ENCODE measurements at places on chromosomes 1 and 21.

- no peak for DNase-seq
Measured at GRCh38 chr1:108767115-108767514, 20.6 kb downstream of the STXBP3 start.

DNA sequence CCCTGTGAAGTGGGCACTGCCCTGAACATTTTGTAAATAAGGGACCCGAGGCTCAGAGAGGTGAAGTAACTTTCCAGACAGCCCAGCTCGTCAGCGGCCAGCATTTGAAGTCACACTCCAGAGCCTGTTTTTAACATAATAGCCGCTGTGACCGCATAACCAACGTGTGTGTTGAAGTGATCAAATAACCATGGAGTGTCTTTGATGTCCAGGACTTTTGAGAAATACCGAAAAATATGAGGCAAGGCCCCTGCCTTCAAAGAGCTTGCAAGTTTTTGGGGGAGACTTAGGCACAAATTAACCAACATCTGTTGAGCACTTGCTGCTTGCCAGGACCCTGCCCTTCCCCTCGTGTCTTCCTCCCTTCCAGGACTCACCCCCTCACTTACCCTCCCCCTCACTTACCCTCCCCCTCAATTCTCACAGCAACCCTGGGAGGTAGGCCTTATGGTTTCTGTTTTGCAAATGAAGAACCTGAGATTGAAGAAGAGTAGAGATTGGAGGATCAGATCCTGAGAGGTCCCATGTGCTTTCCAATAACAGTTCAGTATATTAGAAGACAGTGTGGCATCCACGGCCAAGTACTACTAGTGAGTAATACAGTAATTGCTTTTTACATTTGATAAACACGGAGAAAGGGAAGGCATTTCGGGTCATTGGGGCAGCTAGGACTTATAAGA, 1.3 kb upstream of the SLC16A1 start:
- peak; percentile 46 for DNase-seq

DNA sequence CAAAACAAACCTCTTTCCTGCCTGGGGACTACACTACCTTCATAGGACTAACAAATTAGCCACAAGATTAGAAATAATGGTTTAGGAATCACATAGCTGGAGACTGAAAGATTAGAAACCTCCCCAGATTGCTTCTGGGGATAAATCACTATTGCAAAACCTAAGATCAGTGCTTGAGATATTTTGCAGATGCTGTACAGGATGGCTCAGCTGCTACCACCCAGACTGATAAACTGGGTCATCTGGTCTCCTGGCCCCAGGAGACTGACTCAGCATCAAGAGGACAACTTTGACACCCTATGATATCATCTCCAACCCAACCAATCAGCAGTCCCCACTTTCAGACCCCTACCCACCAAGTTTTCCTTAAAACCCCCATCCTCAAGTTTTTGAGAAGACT, 137.0 kb downstream of the LRRC53 start:
- no peak for DNase-seq

- DNase-seq = no peak
Measured at GRCh38 chr21:29194342-29194741, 63.9 kb downstream of the MAP3K7CL start.

DNA sequence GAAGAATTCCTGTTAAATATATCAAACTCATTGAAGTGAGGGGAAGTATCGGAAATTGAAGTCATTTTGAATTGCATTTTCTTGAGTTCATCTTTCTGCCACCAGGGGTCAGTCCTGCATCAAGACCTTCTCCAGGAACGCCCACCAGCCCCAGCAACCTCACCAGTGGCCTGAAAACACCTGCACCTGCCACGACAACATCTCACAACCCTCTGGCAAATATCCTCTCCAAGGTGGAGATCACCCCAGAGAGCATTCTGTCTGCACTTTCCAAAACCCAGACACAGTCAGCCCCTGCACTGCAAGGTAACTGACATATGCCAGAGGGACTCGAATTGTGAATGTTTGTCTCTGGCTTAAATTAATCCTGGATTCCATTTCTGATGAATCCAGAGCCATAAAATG, 22.8 kb upstream of the TARS2 start:
- DNase-seq = peak; percentile 60

GRCh38 chr1:222010306-222010705, 268.4 kb upstream of the DUSP10 start:
- DNase-seq = no peak

- no peak for DNase-seq
Measured at GRCh38 chr1:239954836-239955235, 136.8 kb upstream of the FMN2 start.

GRCh38 chr1:51648180-51649109, 31.6 kb downstream of the OSBPL9 start:
- DNase-seq = no peak

DNA sequence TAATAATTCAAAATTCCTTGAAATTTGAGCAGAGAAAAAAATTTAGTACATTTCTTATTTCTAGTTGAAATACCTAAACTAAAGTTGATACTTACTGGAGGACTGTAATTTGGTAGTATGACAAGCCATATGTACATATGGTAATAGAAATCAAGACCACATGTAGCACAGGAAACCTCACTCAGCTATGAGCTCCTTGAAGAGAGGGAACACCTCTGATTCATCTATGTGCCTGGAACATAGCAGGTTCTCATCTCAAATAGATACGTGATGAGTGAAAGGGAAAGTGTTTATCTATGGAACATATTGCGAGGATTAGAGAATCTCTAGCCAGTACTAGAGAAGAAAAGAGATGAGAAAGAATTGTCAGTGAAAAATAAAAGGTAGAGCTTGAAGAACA, 47.9 kb upstream of the GNG4 start:
- no peak for DNase-seq

GRCh38 chr1:248906753-248907661, 972 bp downstream of the PGBD2 start:
- no peak for DNase-seq

DNA sequence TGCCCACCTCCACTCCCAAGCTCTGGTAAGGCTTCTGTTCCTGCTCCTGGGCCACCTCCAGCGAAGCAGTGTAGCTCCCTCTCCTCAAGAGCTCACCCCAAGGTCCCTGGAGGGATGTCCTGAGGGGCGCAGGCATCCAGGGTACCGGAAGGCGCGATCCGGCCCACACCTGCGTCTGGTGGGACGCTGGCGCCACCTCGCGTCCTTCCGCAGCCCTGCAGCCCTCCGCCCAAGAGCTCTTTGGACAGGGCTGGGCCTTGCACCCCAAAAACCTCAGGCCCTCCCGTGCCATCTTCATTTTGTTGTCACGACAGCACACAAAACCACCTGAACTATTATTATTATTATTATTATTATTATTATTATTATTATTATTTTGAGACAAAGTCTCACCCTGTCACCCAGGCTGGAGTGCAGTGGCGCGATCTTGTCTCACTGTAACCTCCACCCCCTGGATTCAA, 49.2 kb upstream of the PAX7 start:
- peak; percentile 74 for DNase-seq

DNA sequence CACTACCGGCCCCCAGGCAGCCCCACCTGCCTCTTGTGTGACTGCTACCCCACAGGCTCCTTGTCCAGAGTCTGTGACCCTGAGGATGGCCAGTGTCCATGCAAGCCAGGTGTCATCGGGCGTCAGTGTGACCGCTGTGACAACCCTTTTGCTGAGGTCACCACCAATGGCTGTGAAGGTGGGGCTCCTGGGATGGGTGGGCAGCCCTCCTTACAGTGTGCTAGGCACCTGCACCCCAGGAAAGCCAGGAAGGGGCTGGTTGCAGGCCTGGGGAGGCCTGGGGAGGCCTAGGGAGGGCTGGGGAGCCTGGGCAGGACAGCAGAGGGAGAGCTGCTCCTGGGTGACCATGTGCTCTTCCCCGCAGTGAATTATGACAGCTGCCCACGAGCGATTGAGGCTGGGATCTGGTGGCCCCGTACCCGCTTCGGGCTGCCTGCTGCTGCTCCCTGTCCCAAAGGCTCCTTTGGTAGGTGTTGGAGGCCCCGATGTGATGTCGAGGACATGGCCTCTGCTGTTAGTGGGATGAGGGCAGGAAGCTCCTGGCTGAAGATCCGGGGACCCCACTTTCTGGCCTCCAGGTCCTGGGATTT, 16.5 kb downstream of the CELSR2 start:
- DNase-seq = no peak

GRCh38 chr1:31931593-31932225, 6.5 kb downstream of the PTP4A2 start:
- no peak for DNase-seq

GRCh38 chr1:2585318-2586092, 1.1 kb upstream of the PRXL2B start:
- peak; percentile 81 for DNase-seq

DNA sequence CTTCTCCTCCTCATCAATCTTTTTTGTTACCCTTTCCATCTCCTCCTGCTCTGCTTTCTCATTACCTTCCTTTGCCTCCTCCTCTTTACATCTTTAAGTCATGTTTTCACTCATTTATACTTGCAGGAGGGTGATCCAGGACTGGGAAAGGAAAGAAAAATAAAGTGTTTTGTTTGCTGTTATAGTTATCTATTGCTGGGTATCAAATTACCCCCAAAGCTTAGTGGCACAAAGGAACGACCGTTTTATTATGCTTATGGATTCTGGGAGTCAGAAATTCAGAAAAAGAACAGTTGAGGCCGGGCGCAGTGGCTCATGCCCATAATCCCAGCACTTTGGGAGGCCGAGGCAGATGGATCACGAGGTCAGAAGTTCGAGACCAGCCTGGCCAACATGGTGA, 12.5 kb upstream of the AGO4 start:
- no peak for DNase-seq

- DNase-seq = no peak
Measured at GRCh38 chr1:63868268-63868781, 94.5 kb downstream of the ROR1 start.

DNA sequence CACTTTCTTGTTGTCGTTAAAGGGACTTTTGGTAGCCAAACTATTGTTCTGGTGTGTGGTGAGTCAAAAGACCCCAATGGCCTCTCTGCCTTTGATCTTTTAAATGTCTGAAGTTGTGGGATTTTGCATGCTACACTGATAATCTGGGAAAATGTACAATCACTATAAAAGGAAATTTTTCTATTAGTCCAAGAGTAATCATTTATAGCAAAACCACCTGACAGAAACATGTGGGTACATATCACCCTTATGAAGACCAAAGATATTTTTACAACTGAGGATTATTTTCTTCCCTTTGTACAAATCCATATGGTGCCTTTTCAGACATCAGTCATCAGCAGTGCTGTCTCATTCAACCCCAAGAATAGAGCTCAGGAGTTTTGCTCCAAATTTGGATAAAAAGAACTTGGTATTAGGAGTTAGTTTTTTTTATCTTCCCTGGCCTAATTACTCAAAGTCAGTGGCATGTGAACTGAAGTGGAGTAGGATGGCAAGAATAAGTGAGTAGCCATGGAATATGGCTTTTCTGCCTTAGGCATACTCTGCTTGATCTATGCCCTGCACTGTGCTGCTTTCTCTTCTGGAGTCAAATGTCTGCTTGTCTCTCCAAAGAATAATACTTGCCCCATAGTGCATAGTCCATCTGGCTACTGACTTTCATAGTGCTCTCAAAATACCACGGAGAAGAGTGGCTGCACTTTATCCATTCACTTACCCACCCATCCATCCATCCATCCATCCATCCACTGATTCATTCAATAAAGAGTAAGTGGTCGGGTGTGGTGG, 13.5 kb downstream of the GREM2 start:
- no peak for DNase-seq

GRCh38 chr1:174156437-174156836, 2.9 kb upstream of the RABGAP1L start:
- DNase-seq = no peak

GRCh38 chr1:201639826-201640225, 100.9 kb downstream of the NAV1 start:
- no peak for DNase-seq

DNA sequence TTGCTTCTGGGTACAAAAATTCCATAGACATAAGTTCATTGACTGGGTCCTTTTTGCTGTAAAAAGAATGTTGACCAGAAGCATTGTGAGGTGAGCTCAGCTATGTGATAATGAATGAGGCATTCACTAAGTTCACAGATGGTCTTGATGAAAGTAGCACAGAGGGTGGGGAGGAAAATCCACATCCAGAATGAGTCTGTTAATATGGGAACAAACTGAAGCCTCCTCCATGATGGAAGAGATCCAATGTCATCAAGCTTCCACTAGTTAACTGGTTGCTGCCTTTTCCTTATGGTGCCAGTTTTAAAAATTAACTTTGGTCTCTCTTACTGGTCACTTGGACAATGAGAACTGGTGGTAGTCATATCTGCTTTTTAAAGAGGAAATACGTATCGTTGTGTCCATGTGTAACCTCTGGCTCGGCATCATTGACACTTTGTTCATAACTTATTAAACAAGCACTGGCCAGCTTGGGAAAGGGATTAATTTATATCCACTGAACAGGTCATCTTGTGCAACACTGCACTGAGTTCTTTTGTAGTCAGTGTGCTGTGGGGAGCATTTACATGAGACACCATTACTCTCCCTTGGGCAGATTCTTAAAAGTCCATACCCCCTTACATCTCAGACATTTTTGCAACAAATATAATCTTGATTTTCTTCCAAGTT, 88.6 kb downstream of the ADAMTS1 start:
- DNase-seq = no peak

- no peak for DNase-seq
Measured at GRCh38 chr1:177780096-177780700, 189.7 kb downstream of the SEC16B start.

DNA sequence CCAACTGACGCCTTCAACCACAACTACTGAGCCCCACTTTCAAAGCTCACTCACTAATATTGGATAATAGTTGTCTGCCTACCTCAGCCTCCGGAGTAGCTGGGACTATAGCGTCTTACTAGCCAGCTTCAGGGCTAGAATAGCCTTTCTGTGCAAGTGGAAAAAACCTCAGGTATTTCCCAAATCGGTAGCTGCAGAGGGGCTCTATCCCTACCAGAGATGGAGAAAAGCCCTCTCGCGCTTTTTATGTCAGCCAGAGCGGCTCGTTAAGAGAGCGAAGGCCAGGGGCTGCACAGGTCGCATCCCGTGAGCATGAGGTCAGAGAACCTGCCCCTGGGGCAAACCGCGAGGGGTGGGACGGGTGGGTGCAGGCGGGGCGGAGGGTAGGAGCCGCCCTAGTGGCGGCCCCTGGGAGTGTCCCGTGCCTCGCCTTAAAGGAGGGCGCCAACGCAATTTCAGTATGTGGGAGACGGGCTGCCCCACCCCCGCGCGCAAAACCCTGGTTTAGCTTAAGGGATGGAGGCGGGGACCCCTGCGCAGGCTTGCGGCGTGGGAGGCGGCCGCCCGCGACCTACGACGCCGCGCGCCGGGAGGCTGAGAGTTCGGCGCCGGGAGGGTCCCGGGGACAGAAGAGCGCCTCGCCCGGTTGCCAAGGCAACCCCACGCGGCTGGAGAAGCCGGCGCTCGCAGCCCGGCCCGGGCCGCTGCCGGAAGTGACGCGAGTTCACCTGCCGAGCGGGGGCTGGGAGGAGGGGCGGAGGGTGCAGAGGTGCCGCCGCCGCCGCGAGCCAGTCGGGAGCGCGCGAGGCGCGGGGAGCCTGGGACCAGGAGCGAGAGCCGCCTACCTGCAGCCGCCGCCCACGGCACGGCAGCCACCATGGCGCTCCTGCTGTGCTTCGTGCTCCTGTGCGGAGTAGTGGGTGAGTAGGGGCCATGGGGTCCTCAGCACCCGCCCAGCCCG, at the start of gene CXADR:
Gene CXADR, plus strand, starts transcription at position 791 of the 961 bp plus-strand sequence. Its CDS starts 87 bp downstream, at position 878.
- peak; percentile 74 for DNase-seq
